ENCODE measurements at places on chromosomes 11 and 22. TPM values are rescaled to one million over a fixed set of nuclear protein-coding genes. Genes with fewer than 3 reads are reported as not detected.

The RFPL1 gene
- total RNA-seq, result not detected

The CFL1 gene
- total RNA-seq, result 2,355 TPM

The MAPK8IP2 gene
- 3.7 TPM for total RNA-seq

The FOLH1 gene
- not detected for total RNA-seq

The ADAMTS15 gene
- total RNA-seq, result 4.7 TPM

The MTA2 gene
- 90.6 TPM for total RNA-seq

The UPB1 gene
- not detected for total RNA-seq

The TRAPPC4 gene
- total RNA-seq, result 66.9 TPM

The TENM4 gene
- 0.17 TPM for total RNA-seq

The FAM181B gene
- 0.04 TPM for total RNA-seq

The SULT4A1 gene
- not detected for total RNA-seq

The C11orf71 gene
- 3.2 TPM for total RNA-seq

The KCNK4 gene
- not detected for total RNA-seq

The PRAME gene
- total RNA-seq, result 99.0 TPM

The OR8D4 gene
- not detected for total RNA-seq

The MAP6 gene
- 1.9 TPM for total RNA-seq

The PHETA2 gene
- not detected for total RNA-seq

The LSP1 gene
- total RNA-seq, result 1.6 TPM

The MISFA gene
- total RNA-seq, result 1.4 TPM

The PGA4 gene
- not detected for total RNA-seq

The NLRP6 gene
- not detected for total RNA-seq

The MS4A2 gene
- not detected for total RNA-seq

The MYO7A gene
- 1.3 TPM for total RNA-seq

The TTC28 gene
- total RNA-seq, result 3.1 TPM

The PANX3 gene
- total RNA-seq, result not detected
